HFFc6 (cell line): ENCODE measurements at places on chromosomes 13 and 19. TPM values are rescaled to one million over a fixed set of nuclear protein-coding genes. Genes with fewer than 3 reads are reported as not detected.

HIPK4 gene
- total RNA-seq = 0.15 TPM in 1 of 3 replicates, not detected in the others

DIAPH3 gene
- total RNA-seq = 19.2 and 38.3 TPM in 2 replicates

GRCh38 chr19:12641456-12641855 lies 25.1 kb downstream of the MAN2B1 start:
- peaks cover 20% of the 10 kb centered on the region for H3K36me3 ChIP-seq
- H3K4me1 ChIP-seq = peaks cover 7% of the 10 kb centered on the region; the same call in 1 of the 2 replicates
- H3K27ac ChIP-seq = no peak overlapping the region
- no peak overlapping the region for H3K4me3 ChIP-seq
- no peaks in the 10 kb centered on the region; the same call in 1 of the 2 replicates for H3K27me3 ChIP-seq
- DNase-seq = no peak

DNA sequence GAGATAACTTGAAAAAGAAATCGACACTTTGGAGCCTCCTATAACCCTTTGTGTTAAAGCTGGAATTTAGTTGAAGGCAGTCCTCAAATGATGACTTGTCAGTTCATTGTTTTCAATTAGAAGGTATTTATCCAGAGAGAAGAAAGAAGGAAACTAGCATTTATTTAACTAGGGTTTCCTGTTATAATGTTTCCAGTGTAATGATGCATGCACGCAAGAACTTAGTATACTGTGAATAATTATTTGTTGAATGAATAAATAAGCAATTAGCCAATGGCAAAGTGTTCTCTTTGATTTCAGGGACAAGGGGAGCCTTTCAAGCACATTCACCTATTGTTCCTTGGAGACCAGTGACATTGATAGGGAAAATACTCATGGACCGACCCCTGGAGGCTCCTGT lies 307.4 kb downstream of the KLF5 start:
- H3K27ac ChIP-seq = no peak overlapping the region
- H3K27me3 ChIP-seq = no peaks in the 10 kb centered on the region
- no peak for DNase-seq
- H3K36me3 ChIP-seq = no peaks in the 10 kb centered on the region
